HEK293T (cell line): ENCODE measurements at places on chromosomes 4 and X.

DNA sequence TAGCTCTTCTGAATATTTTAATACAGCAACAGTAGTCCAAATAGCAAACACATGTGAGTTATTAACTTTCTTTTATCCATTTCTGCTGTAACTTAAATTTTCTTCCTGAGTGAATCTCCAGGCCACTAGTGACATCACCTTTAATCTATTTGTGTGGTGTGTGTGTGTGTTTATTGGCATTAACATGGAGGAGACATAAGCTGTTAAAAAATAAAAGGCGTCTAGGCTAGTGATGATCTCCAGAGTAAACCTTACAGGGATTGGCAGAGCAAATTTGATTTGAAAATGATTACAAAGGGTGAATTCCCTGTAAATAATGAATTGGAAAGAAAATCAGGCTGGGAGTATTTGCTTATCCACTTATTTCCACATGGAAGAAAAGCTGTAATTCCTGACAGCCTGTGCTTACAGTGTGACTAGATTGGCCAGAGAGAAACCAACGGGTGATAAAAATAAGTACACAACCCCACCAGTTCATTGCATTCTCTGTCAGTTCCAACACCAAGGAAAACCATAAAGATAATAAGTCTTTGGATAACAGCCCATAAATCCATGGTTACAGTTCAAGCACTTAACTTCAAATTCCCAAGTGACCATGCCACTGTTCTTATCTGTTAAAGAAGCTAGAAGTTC lies 186.1 kb downstream of the ENOX2 start:
- peak; percentile 36 for DNase-seq

DNA sequence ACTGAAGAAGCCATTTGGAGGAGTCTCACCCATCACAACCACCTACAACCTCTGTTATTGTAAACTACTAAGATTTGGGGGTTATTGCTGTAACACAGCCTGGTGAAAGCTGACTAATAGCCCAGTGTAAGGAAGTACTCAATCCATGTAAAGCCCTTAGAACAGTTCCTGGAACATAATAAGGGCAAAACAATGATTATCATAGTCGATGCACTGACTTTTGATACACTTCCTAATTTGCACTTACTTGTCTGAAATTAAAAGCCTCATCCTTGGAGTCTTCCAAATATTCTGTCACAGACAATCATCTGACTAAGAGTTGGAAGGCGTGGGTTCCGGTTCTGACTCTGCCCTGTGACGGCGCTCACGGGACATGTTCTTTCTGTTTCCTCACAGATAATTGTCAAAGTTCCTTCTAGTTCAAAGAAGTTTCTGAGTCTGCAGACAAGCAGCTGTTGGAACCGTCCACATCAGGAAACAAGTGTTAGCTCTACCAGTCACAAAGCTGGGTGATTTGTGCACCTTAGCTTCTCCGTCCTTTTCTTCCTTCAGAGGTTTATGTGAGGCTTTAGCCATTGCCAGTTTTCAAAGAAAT lies 33.4 kb upstream of the RASGEF1B start:
- no peak for DNase-seq

- no peak for DNase-seq
Measured at GRCh38 chrX:36573720-36574119, 434.4 kb upstream of the FAM47C start.

DNA sequence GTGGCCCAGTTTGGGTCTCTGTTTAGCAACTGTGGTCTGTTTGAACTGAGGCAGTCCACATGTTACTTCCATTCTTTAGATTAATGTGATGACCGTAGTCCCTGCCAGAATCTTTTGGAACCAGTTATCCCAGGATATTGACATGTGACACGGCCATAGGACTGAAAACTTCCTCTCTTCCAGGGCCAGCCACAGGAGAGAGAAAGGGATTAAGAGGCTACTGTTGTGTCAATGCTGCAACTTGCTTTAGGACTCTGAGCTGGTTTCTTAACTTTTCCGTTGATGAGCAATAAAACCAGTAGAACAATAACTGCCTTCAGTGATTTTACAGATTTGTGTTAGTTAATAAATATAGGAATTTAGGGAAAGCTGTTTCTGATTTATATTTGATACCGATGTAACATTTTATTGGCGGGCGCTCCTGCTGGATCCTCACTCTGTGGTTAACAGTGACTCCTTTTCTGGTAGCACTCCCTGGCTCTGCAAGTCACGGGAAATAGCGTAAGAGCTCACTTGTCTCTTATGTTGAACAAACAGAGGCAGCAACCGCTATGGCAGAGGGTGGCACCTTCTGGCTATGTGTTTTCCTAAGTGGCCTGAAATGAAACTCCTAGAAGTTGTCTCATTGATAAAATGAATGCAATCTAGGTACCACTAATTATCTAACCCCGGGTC lies 2.5 kb downstream of the TENM3 start:
- no peak for DNase-seq

DNA sequence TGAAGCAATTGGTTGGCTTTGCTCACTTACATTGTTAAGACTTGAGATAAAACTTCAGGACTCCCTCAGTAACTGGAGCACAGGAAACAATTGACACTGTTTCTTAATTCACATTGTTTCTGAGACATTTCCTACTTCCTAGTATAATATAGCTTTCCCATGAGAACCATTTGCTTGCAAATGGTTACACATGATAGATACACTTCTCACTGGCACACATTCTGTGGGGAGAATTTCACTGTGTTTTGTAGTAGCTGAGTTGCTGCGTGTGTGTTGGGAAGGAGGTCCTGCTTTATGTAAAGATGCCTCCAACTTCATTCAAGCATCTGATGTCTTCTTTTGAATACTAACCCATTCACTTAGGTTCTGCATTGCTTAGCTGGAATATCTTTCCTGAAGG lies 85.3 kb upstream of the SLC4A4 start:
- DNase-seq: no peak

GRCh38 chr4:144495944-144496343 lies 150.0 kb upstream of the HHIP start:
- DNase-seq: no peak

GRCh38 chr4:138475116-138475515 lies 233.0 kb upstream of the SLC7A11 start:
- no peak for DNase-seq

DNA sequence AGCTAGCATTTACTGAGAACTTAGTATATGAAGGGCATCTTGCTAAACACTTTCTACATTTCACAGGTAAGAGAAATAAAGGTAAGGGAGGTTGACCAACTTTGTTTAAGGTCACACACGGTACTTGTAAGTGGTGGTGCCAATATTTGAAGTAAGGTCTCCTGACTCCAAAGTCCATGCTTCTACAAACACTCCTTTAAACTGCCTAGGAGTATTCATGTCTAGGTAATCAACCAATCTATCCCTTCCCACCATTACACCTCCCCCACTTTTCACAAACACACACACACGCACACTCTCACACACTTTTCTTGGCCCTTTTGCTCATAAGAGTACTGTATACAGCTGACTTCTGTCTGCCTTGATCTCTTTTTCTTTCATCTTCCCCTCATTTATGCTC lies 7.1 kb downstream of the BEX1 start:
- DNase-seq: no peak

DNA sequence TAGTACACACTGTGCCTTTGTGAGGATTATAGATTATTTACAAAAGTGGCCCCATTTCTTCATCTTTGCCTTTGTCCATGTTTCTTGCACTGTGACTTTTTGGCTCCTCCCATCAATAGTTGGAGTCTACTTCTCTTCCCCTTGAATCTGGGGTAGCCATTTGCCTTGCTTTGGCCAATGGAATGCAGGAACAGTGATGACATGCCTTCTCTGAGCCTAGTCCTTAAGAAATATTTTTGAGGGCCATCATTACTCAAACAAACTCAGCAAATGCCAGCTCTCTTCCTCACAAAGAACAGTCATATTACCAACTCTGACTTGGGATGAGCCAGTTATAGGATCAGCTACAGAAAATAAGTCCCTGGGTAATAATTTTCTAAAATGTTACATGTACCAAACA lies 189.6 kb downstream of the FRMPD4 start:
- no peak for DNase-seq

- DNase-seq: no peak
Measured at GRCh38 chr4:33709247-33709646, 2535.1 kb downstream of the ARAP2 start.

DNA sequence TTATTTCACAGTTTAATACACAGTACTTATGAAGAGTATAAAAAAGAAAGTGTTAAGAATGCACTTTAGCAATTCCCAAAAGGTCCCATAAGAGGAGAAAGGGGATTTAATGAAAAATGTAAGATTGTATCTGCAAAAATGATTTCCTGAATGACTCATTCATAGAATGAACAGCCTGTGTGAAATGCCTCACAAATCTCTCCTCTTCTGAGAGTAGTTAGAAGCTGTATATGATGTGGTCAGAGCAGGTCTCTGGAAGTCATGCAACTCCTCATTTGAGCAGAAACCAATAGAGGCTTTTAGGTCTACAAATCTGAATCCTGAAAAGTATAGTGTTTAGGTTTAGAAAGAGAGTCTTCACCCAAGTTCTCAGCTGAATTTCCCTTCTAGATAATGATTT lies 381.3 kb upstream of the INTU start:
- no peak for DNase-seq

DNA sequence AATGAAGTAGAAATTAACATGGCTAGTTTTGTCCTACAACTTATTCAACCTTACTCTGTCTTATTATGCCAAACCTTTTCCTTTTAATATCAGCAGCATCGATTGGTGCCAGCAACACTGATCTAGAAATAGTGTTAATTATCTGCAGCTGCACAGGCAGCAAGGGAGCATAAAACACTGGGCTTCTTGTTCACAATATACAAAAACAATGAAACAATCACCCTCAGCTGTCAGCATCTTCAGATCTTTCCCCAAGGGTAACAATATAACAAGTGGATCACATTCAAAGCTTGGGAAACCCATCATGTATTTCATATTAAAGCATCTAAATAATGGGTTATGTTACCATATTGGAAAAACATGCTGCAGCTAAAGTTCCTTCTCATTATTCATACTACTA lies 238.1 kb downstream of the SPOCK3 start:
- DNase-seq: no peak

- DNase-seq: no peak
Measured at GRCh38 chr4:74374561-74375327, 9.8 kb downstream of the EREG start.

DNA sequence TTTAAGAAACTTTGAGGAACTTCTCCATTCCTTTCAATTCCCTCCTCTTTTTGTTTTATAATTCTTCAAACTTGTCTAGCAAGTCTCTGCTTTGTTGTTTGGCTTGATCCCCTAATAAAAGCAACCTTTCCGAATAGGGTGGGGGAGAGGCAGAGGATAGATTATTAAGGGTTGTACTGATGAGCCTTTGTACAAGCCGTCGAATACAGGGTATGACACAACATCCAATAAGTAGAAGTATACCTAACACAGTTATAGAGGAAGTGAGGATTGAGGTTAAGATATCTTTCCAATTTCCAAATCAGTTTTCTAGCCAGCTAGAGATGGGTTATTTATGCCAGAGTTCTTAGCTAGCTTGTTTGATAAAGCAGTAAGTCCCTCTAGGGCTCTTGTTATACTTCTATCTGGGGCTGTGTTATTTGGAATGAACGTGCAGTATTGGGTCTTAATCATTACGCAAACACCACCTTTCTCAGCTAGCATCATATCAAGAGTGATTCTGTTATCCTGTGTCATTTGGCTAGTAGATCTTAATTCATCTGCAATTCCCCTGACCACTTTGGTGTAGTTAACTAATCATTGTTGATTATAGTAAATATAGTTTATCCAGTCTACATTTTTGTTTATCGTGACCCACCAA lies 18.5 kb downstream of the METAP1 start:
- no peak for DNase-seq

GRCh38 chrX:17359500-17359899 lies 15.5 kb upstream of the NHS start:
- DNase-seq: no peak

DNA sequence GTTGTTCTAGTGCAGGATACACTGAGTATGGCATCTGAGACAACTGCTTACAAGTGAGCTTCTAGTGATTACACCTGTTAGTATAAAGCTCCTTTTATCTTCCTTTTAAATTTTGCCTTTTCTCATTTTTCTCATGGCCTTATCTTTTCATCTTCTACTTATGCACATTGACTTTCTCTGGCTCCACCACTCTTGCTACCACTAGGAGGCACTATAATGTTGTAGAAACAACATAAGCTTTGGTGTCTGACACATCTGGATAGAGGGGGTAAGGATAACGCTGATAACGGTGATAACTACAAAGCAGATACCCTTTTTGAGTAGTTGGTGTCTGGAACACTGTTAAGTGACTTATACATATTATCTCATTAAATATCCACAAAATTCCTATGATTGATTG lies 187.4 kb upstream of the TEX13C start:
- DNase-seq: peak; percentile 39

DNA sequence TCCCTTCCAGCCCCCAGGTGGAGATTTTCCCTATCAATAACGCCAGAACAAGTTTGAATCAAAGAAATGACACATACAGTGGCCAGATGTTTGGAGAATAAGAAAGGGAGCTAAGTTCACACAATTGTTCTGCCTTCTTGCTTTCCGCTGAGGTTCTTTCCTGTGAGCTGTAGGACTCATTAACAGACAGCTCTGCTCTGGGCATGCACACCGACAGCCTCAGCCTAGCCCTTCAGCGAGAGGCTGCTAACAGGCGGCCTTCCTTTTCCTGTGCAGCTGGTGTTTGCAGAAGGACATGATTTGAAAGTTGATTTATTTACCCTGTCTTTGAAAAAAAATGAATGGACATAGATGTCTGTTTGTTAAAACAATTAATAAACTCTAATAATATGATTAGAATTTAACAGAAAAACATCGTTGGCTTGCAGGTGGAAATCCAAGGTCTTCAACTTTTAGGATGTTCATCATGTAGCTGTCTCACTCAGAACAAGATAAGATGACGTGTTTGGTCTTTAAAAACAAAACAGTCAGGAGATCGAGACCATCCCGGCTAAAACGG lies 183.3 kb downstream of the KDR start:
- DNase-seq: no peak

DNA sequence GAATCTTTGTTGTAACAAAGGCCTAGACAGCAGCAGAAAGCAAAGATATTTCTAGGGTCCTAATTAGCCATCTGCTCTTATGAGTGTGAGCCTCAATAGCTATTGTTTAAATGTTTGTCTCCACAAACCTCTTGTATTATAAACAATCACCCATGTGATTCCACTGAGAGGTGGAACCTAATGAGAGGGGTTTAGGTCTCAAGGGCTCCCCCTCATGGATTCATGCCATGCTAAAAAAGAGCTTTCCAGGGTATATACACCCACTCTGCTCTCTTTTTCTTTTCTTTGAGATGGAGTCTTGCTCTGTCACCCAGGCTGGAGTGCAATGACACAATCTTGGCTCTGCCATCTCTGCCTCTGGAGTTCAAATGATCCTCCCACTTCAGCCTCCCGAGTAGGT lies 42.1 kb downstream of the TRIM61 start:
- DNase-seq: peak; percentile 18
